Stimulated activated CD4-positive, alpha-beta T cell treated with anti-CD3 and anti-CD28 coated beads, TNF-alpha, amount 100 ng/mL, for 1 hour (primary cell): ENCODE measurements at places on chromosomes 6 and 20.

GRCh38 chr6:138403324-138403800 is 661 bp upstream of the HEBP2 start:
- no peak for DNase-seq

GRCh38 chr6:73586416-73586974 is 65.7 kb upstream of the EEF1A1 start:
- no peak for DNase-seq

DNA sequence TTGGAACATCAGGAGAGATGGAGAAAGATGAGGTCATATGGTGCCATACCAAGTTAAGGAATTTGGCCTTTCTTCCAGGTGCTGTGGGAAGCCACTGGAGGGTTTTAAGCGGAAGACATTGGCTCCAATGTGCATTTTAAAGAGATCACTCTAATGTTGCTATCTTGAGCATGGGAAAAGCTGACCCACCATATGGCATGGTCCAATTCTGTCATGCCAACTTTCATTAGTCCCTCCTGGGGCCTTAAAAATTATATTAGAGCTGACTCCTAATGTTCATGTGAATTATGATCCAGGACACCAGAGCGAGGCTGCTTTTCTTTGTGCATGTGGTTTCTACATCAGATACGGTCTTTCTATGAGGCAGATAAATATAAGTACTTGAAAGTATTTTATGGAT is 335.0 kb upstream of the TSHZ2 start:
- no peak for DNase-seq

- DNase-seq = no peak
These were observed 101.9 kb downstream of the TFAP2C start for GRCh38 chr20:56730996-56731395.

- no peak for DNase-seq
These were observed 2.1 kb downstream of the GABRR2 start for GRCh38 chr6:89313006-89313405.

GRCh38 chr6:166626177-166627032 is 646 bp downstream of the RPS6KA2 start:
- peak; percentile 14 for DNase-seq

DNA sequence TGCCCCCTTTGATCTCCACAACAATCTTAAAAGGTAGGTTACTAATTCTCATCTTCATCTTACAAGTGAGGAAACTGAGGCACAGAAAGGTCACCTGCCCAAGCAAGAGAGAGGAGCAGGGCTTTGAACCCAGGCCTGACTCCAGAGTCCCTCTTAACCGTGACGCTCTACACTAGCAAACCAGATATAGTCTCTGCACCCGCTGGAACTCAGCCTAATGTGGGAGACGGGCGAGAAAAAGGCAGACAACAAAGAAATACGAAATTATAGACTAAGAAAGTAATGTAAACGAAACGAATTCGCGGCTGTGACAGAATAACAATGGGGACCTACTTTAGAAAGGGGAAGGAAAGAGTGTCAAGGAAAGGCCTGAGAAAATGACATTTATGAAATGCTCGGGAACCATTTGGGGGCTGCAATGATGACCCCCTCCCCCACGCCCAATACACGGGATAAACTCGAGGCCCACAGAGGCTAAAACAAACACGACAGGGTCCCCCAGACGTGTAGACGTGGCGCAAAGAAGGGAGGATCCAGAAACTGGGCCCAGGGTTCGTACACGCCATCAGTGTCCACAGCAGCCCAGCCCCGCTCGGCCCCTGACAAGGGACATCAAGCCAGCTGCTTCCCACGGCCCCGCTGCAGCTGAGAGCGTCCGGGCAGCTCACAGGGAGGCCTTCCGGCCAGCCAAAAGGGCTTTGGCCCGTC is 637 bp downstream of the TRPC4AP start:
- no peak for DNase-seq

- DNase-seq = no peak
These were observed 97.0 kb downstream of the TRERF1 start for GRCh38 chr6:42354702-42355101.

GRCh38 chr20:60240986-60241385 is 282.8 kb downstream of the CDH26 start:
- no peak for DNase-seq

GRCh38 chr6:157159348-157159747 is 164.0 kb downstream of the TMEM242 start:
- DNase-seq = no peak

DNA sequence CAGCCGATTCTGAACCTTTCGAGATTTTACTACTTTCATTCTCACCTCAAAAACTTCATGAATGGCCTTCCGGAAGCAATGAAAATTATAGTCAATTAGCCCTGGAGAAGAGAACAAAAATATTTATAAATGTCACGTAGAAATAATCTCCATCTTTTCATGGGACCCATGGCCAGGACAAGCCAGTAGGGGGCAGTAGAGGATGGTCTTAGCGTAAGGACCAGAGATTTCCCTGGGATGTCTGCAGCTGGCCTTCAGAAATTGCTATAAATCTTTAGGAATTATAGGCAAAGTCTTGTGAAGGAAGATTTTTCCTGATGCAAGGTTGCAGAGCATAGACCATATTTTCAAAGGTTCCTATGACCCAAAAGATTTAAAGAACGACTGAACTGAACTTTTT is 15.6 kb upstream of the UBE2J1 start:
- peak; percentile 35 for DNase-seq

GRCh38 chr6:167053895-167054530 is 54.8 kb downstream of the CEP43 start:
- DNase-seq = no peak

DNA sequence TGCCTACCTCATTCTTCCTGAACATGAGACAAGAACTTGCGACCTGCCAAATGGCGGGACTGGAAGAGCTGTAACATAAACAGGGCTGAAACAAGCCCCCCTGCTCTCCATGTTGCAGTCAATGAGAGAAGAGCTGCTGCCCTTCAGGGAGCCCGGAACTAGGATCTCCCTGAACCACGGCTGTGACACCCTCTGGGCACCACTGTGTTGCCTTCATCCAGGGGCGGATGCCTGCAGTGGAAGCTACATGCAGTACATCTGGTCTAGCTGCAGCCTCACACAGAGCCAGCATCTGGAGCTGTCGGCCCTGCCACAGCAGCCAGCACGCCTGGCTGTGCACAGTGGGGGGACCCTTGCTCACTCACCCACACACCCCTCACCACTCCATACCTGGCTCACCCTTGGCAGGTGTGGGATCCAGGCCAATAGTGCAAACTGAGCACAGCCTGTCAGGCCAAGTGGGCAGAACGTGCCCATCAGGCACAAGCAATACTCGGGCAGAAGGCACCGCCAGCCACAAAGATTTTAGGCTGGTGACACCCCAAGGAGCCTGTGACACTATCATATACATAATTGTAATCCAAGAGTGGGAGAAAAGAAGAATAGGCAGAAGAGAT is 451.3 kb downstream of the HTR1B start:
- DNase-seq = no peak

- no peak for DNase-seq
These were observed 52.0 kb upstream of the TRIM26 start for GRCh38 chr6:30265181-30265580.

- DNase-seq = no peak
These were observed 57.2 kb upstream of the ARHGAP18 start for GRCh38 chr6:129766959-129767728.

DNA sequence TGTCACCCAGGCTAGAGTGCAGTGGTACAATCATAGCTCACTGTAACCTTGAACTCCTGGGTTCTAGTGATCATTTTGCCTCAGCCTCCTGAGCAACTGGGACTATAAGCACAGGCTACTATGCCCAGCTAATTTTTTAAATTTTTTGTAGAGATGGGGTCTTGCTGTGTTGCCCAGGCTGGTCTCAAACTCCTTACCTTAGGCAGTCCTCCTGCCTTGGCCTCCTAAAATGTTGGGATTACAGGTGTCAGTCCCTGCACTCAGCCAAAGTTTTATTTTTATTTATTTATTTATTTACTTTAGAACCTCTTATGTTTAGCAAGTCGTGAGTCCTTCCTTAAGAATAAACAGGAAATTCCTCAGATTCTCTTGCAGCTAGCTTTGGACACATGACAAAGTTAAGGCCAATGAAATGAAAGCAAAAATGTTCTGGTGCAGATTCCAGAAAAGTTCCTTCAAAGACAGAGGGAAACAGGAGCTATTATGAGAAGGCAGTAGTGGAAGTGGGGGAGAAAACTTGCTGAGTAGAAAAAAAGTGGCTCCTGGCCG is 19.1 kb downstream of the PIM1 start:
- no peak for DNase-seq

DNA sequence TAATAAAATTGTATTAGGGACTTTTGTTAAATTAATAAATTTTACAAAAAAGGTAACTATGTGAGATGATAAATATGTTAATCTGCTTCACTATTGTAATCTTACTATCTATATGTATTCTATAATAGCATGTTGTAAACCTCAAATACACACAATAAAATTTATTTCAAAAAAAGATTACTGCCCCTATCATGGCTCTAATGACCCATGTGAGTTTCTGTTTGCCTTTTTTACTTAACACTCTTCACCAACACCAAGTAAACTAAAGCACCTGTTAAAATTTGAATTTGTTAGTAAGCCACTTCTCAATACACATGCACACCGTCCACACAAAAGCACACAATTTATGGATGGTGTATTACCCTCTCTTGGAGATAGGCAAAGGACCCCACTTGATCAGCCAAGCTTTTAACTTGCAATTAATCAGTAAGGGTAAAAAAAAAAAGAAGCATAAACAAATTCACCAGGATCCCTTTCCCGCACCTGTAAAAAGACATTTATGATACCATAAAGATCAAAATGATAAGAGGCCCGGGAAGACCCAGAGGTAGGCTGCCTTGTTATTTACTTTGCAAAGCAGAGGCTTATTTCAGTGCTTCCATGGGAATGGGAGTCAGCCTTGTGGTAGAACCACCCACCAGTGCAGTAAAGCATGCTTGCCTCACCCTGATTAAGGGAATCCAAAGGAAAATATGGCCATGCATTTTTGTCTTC is 28.6 kb upstream of the PKHD1 start:
- DNase-seq = no peak

DNA sequence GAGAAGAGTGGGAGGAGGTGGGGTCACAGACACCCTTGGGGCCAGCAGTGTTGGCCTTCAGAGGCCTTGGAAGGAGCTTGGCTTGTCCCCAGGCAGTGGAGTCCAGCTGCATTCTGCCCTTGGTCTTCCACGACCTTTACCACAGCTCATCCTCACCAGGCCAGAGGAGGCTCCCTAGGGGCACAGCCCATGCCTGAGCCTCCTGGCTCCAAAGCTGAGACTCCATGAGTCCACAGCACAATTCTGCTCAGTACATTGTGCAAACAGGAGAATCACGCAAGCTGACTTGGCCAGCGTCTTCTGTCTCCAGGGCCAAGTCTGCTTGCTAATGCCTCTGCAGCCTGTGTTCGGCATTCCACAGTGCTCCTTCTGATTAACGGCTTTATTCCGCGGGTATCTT is 337.2 kb downstream of the SMOC2 start:
- no peak for DNase-seq

- no peak for DNase-seq
These were observed 50.4 kb downstream of the YTHDF1 start for GRCh38 chr20:63165356-63166192.

DNA sequence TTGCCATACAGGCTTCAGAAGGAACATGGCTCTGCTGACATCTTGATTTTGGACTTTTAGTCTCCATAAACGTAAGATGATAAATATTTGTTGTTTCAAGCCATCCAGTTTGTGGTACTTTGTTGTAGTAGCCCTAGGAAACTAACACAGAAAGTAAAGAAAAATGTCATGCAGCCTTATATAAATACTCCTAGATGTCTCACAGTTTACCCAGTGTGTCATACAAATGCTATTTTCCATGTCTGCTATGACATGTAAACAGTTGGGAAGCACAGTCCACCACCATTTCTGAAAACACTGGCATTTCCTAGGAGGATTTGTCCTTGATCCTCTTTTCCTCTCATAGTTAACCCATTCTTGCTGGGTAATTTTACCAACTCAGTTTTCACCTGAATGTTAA is 30.6 kb upstream of the ME1 start:
- no peak for DNase-seq

DNA sequence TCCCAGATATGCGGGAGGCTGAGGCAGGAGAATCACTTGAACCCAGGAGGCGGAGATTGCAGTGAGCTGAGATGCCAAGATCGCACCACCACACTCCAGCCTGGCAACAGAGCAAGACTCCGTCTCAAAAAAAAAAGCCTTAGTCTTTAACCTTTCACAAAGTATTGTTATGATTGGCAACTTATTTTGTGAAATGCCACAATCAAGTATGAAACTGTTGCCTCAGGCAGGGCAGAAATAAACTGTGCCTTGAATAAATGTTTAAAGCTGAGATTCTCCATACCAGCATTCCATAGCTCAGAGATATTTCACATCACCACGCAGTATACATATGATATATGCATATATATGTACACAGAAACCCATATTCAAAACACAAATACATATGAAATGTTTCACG is 120.1 kb upstream of the CCDC28A start:
- DNase-seq = no peak

DNA sequence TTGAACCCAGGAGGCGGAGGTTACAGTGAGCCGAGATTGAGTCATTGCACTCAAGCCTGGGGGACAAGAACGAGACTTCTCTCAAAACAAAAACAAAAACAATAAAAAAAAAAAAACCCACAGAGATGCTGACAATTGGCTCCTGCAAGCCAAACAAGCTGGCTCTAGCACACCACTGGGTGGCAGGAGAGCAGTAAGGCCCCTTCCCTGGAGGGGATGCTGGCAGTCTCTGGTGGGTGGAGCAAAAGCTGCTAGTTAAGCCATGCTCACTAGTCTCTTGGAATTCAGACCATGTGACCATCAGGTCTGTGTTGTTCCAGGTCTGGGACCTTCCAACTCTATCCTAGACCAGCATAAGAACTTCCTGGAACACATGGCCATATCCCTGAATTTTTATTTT is 18.9 kb upstream of the DSN1 start:
- DNase-seq = no peak

DNA sequence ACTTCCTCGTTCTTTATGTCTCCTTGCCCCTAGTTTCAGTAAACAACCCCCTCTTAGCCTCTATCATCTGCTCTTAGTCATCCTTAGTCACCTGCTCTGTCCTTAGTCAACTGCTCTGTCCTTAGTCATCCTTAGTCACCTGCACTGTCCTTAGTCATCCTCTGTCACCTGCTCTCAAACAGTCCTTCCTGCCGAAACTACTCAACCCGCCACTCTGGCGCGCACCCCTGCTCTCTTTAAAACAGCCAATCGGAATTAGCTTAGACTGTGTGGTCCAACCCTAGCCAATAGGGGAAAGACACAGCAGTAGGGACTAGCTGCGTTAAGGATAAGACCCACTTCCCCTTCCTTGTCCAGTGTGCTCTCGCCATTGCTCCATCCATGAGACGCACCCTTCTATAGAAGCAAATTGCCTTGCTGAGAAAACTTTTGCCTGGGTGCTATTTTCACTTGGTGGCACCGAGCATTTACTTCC is 73.9 kb downstream of the BACH2 start:
- peak; percentile 34 for DNase-seq

DNA sequence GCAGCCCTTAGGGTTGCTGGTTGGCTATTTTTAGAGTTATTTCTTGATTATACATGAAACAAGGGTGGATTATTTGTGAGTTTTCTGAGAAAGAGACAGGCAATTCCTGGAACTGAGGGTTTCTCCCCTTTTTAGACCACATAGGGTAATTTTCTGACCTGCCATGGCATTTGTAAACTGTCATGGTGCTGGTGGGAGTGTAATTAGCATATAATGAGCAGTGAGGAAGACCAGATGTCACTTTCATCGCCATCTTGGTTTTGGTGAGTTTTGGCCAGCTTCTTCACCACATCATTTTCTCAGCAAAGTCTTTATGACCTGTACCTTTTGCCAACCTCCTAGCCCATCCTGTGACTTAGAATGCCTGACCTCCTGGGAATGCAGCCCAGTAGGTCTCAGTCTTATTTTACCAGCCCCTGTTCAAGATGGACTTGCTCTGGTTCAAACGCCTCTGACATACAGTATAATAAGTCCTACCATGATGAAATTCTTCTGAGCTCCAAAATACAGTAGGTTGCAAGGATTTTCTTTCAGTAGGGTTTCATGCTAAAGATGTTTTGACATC is 117.1 kb downstream of the ISM1 start:
- no peak for DNase-seq
